Natural killer cell (primary cell): ENCODE measurements at places on chromosomes 12 and 14. TPM values are rescaled to one million over a fixed set of nuclear protein-coding genes. Genes with fewer than 3 reads are reported as not detected.

GRCh38 chr12:120466560-120467315, 2.8 kb downstream of the SRSF9 start:
- DNase-seq = peak; percentile 71

Gene FOXN3
- total RNA-seq = 216 TPM

Gene KLRK1
- 543 TPM for total RNA-seq

Gene GUCY2C
- total RNA-seq = not detected

Gene PIWIL1
- not detected for total RNA-seq

Gene ACOT4
- total RNA-seq = 2.6 TPM
